CD4-positive, CD25-positive, alpha-beta regulatory T cell (primary cell): ENCODE measurements at places on chromosomes 13 and 19. TPM values are rescaled to one million over a fixed set of nuclear protein-coding genes. Genes with fewer than 3 reads are reported as not detected.

DNA sequence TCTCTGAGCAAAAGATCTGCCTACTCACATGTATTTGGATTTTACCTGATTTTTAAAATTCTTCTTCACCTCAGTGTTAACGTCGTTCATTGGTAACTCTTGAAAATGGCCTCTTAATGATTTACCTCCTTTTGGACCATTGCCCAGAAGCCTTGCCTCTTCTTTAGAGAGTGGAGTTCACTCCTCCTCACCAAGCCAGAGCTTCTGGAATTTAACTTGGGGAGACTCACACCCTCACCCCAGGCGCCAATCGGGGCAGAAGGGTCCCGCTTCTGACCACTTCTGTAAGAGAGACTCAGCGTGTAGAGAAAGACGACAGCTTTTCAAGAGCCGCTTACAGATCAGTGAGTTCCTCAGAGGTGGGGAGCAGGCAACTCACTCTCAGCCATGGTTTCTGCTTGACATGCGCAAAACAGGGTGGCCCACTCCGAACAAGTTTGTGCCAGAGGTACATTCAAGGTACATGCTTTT lies 2.7 kb downstream of the PNMA8C start:
- H3K36me3 ChIP-seq = no peaks in the 10 kb centered on the region
- no peak for DNase-seq
- no peak overlapping the region for H3K4me3 ChIP-seq
- peaks cover 11% of the 10 kb centered on the region for H3K4me1 ChIP-seq

DNA sequence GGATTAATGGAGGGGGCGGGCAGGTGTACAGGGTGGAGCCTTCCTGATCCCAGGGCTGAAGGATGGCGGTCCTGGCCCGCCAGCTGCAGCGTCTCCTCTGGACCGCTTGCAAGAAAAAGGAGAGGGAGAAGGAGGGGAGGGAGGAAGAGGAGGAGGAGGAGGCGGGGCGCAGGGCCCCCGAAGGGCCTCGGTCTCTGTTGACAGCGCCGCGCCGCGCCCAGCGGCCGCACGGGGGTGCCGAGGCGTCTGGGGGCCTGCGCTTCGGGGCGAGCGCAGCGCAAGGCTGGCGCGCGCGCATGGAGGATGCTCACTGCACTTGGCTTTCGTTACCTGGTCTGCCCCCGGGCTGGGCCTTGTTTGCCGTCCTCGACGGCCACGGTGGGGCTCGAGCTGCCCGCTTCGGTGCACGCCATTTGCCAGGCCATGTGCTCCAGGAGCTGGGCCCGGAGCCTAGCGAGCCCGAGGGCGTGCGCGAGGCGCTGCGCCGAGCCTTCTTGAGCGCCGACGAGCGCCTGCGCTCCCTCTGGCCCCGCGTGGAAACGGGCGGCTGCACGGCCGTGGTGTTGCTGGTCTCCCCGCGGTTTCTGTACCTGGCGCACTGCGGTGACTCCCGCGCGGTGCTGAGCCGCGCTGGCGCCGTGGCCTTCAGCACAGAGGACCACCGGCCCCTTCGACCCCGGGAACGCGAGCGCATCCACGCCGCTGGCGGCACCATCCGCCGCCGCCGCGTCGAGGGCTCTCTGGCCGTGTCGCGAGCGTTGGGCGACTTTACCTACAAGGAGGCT lies at the start of gene PPM1N:
Gene PPM1N, plus strand, starts transcription at position 33 of the 785 bp plus-strand sequence. Its CDS starts 30 bp downstream, at position 63.
- peak; percentile 71 for DNase-seq
- H3K4me1 ChIP-seq = peaks cover 39% of the 10 kb centered on the region
- H3K4me3 ChIP-seq = peak within 1 kb of the TSS; percentile 58
- H3K27ac ChIP-seq = peak within 1 kb of the TSS; percentile 49

GRCh38 chr19:30423481-30423880 lies 51.3 kb downstream of the ZNF536 start:
- no peaks in the 10 kb centered on the region for H3K4me1 ChIP-seq
- DNase-seq = no peak
- no peaks in the 10 kb centered on the region for H3K27me3 ChIP-seq
- H3K36me3 ChIP-seq = no peaks in the 10 kb centered on the region
- H3K4me3 ChIP-seq = no peak overlapping the region

DNA sequence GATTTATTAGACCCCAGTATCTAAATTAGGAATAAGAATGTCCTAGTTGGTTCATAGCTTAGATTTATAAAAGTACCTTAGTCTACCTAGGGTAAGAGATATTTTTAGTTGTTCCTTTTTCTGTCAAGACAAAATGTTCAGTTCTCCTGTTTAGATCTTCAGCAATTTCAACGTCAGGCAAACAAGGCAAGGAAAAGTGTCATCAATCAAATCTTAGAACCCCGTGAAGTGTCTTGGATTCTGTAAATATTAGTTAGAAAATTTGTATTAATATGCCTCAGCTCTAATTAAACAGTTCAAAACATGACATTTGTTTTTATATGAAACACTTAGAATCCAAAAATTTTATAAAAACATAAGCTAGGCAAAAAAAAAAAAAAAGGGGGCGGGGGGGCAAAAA lies 296.6 kb downstream of the PCDH9 start:
- H3K36me3 ChIP-seq = no peaks in the 10 kb centered on the region
- H3K4me1 ChIP-seq = no peaks in the 10 kb centered on the region
- no peak for DNase-seq
- H3K27me3 ChIP-seq = no peaks in the 10 kb centered on the region
- H3K27ac ChIP-seq = no peak overlapping the region

GRCh38 chr19:37983916-37984315 lies 76.9 kb downstream of the SIPA1L3 start:
- no peaks in the 10 kb centered on the region for H3K4me1 ChIP-seq
- no peak for DNase-seq
- no peaks in the 10 kb centered on the region for H3K36me3 ChIP-seq

- H3K4me1 ChIP-seq = peaks cover 56% of the 10 kb centered on the region
- DNase-seq = no peak
- no peaks in the 10 kb centered on the region for H3K27me3 ChIP-seq
- H3K27ac ChIP-seq = no peak overlapping the region
These were observed 8.9 kb downstream of the CIC start for GRCh38 chr19:42277821-42278451.

- no peak overlapping the region for H3K4me3 ChIP-seq
- H3K27me3 ChIP-seq = no peaks in the 10 kb centered on the region
- H3K36me3 ChIP-seq = peaks cover 2% of the 10 kb centered on the region
- H3K27ac ChIP-seq = no peak overlapping the region
These were observed 11.0 kb downstream of the IFNL1 start for GRCh38 chr19:39307046-39307821.

- peaks cover 14% of the 10 kb centered on the region for H3K4me1 ChIP-seq
- H3K36me3 ChIP-seq = peaks cover 31% of the 10 kb centered on the region
- H3K27ac ChIP-seq = peak overlapping the region; percentile 70
- DNase-seq = no peak
These were observed 739 bp downstream of the EIF3G start for GRCh38 chr19:10118960-10119359.

GRCh38 chr13:101209206-101209893 lies 207.0 kb downstream of the NALCN start:
- H3K36me3 ChIP-seq = no peaks in the 10 kb centered on the region
- H3K4me3 ChIP-seq = no peak overlapping the region
- no peak for DNase-seq
- no peaks in the 10 kb centered on the region for H3K27me3 ChIP-seq
- H3K27ac ChIP-seq = no peak overlapping the region

DNA sequence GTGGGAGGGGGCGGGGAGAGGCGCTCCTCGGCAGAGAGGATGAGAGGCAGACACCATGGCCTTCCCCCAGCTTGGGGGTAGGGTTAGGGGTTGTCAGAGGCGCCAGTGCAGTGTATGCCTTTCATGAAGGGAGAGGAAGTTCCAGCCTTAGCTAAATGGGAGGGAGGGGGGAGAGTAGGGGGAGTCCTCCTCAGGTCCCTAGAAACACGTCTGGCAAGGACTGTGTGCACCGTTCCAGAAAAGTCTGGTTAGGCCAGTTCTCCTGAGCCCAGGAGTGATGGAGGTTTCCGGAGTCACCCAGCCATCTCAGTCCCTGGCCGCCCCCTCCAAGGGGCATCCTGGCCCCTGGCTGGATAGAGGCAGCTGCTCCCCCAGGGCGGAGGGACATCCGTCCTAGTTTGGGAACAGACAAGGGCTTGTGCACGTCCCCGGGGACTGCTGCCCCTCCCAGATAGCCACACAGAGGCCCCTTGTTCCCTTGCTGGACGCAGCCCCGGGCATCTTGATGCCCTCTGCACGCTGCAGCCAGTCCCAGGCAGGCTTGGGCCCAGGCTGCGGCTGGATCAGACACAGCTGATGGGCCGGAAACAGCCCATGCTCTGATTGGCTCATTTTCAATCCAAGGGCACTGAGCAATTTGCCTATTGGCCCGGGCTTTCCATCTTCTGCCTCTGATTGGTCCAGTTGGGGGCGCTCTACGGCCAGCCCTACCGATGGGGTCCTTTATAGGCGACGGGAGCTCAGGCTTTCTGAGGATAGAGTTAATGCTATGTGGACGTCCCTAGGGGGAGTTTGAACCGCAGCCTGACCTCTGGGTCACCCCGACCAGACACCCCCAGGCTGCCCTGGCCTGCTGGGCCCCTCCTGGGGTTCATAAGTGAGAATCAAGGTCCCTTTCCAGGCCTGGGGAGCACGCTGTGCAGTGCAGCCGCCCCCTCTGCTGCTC lies 3.8 kb downstream of the S1PR2 start:
- H3K36me3 ChIP-seq = peaks cover 8% of the 10 kb centered on the region
- H3K27ac ChIP-seq = no peak overlapping the region
- H3K4me3 ChIP-seq = no peak overlapping the region

TMC4 gene
- polyA plus RNA-seq = 0.42 TPM

KIR2DL3 gene
- not detected for polyA plus RNA-seq

IGFL2 gene
- 0.36 TPM for polyA plus RNA-seq
